ENCODE measurements at places on chromosomes 11 and 22.

- DNase-seq, result no peak
Observed at GRCh38 chr11:132142121-132142520, 771.7 kb downstream of the NTM start.

- no peak for DNase-seq
Observed at GRCh38 chr11:130653838-130654636, 205.6 kb downstream of the ADAMTS15 start.

- peak; percentile 62 for DNase-seq
Observed at GRCh38 chr22:30396871-30397655, at the start of gene SEC14L2. SEC14L2 (plus strand) TSS chr22:30397018; CDS start chr22:30397117, 99 bp downstream.

DNA sequence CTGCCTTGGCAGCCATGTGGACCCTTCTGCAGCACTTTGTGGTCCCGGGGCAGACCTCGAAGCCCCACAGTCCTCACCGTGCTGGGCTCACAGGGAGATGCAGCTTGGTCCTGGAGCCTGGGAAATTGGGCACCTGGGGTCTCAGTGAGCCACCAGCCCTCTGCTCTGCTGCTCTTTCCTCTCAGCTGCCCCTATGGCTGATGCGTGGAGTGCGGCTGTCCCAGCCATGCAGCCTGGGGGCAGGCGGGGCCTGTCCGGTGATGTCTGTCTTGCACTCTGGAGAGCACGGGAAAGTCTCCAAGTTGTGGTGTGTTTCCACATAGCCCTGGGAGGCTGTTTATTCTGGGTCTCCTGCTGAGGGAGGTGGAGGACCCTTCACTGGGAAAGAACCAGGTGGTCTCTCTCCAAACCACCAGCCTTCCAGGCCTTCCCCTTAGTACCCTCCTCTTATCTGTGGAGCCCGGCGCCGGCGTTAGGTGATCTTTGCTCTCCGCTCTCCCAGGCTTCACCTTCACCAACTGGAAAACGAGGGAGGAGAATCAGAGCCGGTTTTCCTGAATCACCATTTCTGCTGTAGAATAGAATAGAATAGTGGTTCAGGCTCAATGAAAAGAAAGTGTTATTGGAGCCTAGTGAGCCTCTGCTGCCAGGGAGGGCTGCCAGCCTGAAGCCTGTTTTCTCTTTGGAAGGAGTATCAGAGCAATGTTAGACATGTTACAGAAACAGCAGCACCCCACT is 41.2 kb upstream of the GRAMD4 start:
- DNase-seq, result no peak

GRCh38 chr11:36411202-36411640 is 98.9 kb downstream of the TRAF6 start:
- no peak for DNase-seq

DNA sequence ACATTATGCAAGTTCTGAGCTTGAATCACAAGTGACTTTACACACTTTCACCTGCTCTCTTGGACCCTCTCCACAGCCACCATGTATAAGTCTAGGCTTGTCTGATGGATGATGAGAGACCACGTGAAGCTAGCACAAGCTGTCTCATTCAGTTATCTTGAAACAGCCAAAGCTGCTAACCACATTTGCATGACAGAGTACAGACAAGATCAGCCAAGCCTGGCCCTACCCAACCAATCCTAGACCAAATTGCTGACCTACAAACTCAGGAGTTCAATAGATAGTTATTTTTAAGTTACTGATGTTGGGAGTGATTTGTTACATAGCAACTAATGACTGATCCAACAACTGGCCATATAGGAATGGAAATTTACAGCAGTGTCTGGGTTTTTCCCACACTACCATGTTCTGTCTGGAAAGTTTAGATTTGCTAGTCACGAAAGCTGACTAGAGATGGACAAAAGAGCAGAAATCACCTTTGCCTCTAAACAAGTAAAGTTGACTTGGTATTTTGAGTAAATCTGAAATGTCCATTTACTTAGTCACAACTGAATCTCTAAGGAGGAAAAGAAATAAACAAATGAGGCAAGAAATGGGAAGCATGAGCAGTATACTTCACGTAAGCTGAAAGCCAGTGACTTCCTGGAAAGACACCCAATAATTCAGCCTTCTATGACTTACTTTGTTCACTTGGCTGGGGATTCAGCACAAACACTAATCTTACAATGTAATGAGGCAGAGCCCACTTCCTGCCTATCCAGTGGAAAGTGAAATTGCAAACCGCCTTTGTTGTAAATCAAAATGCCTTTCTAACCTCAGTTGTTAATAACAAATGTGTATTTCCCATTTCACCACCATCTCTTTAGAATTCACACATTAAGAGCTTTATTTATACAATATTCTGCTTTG is 101.7 kb downstream of the FAM181B start:
- no peak for DNase-seq

DNA sequence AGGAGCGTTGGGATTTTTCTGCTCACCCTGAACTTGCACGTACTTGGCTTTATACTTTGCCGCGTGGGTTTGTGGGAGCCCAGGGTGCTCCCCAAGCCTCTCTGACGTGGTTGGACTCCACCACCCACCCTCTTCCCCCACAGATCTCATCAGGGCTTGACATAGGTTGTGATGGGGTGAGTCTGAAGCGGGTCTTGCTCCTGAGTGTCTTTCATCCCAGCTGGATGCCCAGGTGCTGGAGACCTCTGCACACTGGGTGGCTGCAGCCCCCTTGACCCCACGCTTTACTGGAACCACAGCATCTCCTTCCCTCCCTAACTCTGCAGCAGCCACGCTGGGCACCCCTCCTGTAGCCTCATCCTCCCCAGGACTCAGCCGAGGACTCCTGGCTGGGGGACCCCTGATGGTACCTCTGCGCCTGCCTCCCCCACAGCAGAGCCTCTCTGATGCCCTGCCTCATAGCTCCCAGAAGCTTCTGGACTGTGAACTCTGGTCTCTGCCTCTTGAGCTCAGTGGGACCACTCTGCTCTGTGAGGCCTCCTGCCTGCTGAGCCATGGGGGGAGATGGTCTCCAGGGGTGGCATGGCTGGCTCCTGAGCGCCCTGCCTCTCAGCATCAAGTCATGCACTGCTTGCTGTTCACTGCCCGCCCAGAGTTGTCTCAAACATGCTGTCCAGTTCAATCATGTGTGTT is 45.2 kb downstream of the MYEOV start:
- no peak for DNase-seq

- no peak for DNase-seq
Observed at GRCh38 chr11:132099692-132100091, 729.3 kb downstream of the NTM start.

DNA sequence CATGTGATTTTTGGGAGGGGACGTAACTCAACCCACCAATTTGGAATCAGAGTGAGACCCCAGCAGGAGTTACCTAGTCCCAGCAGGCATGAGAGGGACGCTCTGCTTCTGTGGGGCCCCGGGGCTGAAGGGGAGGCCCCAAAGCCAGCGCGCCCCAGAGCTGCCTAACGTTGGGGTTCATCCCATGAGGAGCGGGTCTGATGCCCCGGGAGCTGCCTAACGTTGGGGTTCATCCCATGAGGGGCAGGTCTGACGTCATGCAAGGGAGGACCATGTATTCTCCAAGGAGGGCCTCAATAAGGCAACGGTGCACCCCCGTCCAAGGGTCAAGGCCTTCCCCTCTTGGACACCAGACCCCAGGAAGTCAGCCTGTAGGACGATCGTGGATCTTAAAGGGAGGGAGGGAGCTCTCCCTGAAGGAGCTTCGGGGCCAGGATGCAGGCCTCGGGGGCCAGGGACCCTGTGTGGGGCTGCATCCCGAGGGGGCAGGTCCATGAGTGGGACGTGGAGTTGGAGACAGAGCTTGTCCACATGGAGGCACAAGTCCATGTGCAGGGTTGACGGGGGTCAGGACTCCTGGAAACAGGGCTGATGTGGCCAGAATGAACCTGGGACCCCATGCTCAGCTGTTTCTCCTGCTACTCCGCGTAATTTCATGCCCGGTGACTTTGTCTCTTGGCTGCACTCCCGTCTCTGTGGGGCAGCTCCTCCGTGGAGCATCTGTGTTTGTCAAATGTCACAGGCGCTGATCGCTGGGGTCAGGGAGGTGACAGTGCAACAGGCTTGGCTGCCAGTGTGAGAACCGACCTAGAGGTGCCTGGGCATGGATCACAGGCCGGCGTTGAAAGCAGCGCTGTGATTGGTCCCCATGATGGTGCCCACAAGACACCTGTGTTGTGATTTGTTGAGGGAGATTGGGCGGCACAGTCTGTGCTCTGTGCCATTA is 1029.1 kb downstream of the BRD1 start:
- DNase-seq, result no peak

DNA sequence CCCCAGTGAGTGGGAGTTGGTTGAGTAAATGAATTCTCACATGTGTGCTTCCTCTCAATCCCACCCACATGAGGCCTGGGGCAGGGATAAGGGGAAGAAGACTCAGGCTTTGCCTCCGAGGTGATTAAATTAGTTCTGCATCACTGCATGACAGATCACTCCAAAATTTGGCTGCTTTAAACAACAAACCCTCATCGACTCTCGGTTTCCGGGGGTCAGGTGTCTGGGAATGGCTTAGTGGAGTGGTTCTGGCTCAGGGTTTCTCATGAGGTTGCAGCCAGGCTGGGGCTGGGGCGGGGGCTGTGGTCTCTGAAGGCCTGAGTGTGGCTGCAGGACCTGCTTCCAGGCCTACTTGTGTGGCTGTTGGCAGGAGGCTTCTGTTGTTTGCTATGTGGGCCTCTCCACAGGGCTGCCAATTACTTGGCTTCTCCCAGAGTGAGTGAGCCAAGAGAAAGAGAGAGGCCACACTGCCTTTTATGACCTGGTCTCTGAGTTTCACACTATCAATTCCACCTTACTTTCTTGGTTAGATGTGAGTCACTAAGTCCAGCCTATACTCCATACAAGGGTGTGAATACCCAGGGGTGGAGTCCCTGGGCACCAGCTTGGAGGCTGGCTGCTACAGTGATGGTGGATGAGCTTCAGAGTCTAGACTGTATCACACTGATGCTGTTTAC is 15.9 kb downstream of the MOGAT2 start:
- no peak for DNase-seq

DNA sequence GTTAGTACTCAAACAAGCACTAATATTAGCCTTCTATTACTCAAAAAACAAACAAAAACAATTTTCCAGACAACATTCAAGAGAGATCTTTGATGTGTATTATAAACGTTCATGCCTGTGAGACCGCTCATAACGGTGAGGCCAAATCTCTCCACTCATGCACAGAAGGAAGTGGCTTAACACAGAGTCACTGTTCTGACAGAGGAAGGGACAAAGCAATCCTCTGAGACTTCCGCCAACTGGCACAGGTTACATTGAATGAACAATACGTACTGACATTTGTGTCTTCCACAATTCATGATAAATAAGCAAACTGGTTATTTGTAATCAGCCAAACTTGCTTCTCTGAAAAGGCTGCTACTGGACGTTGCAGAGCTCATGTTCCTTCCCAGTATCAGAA is 30.5 kb downstream of the CHKA start:
- DNase-seq, result no peak

DNA sequence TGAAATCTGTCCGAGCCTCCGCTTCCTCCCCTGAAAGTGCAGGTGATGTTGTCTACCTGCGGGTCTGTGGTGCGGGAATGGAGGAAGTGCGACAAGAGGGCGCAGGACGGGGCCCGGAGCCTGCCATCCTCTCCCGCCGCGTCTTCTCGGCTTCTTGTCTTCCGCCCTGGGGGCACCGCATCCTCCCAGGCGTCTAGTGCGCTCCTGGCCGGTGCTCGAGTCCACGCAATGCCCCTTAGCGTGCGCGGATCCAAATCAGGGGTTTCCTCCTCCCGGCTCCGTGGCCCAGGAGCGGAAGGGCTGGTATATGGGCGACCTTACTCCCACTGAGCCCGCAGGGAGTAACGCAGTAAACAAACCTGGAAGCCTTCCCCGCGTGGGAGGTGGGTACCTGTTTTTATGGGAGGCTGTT is 405 bp downstream of the SFI1 start:
- no peak for DNase-seq

- no peak for DNase-seq
Observed at GRCh38 chr11:64608046-64608445, 17.0 kb downstream of the SLC22A12 start.

DNA sequence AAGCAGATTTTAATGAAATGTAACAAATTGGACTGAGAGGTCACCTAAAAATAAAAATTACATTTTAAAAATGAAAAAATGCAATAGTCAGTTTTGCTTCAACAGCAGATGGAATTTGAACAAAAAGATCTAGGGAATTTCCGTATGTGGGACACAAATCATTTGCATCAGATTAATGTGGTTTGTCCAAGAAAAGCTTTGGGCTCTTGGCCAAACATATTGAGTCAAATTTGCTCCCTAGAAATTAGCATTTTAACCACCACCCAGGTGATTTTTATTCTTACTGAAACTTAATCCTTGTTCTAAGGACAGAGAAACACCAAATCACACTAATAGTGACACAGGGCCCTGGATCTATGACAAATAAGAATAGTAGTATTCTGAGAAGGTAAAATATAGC is 1477.8 kb downstream of the FAM181B start:
- no peak for DNase-seq

DNA sequence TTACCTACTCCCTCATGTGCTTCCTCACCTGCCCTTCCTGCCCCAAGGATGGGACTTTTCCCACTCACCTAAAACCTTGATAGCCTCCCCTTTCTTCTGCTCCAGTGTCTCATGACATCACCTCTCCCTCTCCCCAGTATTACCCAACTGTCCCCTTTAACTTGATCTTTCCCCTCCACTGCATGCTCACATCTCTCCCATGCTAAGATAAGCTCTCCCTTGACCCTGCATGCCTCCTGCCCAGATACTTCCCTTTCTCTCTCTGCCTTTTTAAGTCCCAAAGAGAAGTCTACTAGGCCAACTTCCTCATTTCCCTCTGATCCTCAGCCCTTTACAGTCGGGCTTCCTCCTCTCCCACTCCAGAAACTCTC is 14.8 kb downstream of the CD3E start:
- DNase-seq, result no peak
